ENCODE measurements at places on chromosomes 4 and X. TPM values are rescaled to one million over a fixed set of nuclear protein-coding genes. Genes with fewer than 3 reads are reported as not detected.

The ODAM gene
- total RNA-seq, result not detected

GRCh38 chr4:6250235-6250983, 19.2 kb upstream of the WFS1 start:
- no peak overlapping the region for H3K4me3 ChIP-seq
- H3K36me3 ChIP-seq, result no peaks in the 10 kb centered on the region
- H3K4me1 ChIP-seq, result peaks cover 4% of the 10 kb centered on the region
- DNase-seq, result no peak
- H3K27ac ChIP-seq, result no peak overlapping the region

The HGFAC gene
- total RNA-seq, result not detected

The OCRL gene
- 1.7 TPM for total RNA-seq

The SYTL4 gene
- not detected for total RNA-seq

DNA sequence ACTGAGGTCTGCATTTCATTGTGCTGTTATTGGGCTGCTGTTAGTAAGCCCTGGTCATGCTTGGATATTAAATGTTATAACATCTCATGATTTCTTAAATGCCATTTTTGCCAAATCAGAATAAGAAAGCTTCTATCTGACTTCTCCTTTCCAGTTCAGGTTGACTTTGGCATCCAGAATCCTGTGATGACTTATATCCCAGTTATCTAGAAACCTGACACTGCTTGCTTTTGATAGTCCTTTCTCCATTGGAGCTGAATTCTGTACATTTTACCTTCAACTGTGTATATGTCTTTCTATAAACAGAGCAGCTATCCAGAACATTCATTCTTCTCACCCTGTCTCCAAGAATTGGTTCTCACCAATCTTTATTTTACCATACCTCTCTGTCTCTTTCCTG, 257.7 kb upstream of the GNPDA2 start:
- H3K27ac ChIP-seq, result no peak overlapping the region
- DNase-seq, result no peak
- H3K36me3 ChIP-seq, result no peaks in the 10 kb centered on the region
- no peak overlapping the region for H3K4me3 ChIP-seq
- H3K4me1 ChIP-seq, result no peaks in the 10 kb centered on the region

The CXXC4 gene
- total RNA-seq, result not detected

The ADH7 gene
- total RNA-seq, result not detected

DNA sequence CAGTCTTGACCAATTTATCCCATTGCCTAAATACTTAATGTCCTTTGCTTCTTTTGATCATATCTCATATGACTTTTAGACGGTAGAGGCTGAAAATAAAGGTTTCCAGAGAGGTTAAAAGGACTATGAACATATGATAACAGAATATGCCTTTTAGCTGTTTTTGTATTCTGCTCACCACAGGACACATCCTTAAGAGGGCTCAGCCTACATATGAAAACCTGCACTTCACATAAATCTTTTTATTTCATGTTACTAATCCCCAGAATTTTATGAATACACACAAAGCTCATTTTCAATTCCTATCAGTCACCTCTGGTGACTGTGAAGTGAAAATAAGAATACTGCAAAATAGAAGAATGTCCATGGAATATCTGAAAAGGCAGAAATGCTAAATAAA, 92.0 kb downstream of the GPM6A start:
- no peak for DNase-seq
- no peak overlapping the region for H3K27ac ChIP-seq
- H3K36me3 ChIP-seq, result no peaks in the 10 kb centered on the region
- H3K4me3 ChIP-seq, result no peak overlapping the region
- no peaks in the 10 kb centered on the region for H3K4me1 ChIP-seq

- no peaks in the 10 kb centered on the region for H3K36me3 ChIP-seq
- no peak for DNase-seq
- no peak overlapping the region for H3K4me3 ChIP-seq
- H3K27me3 ChIP-seq, result no peaks in the 10 kb centered on the region
- peaks cover 16% of the 10 kb centered on the region for H3K4me1 ChIP-seq
- no peak overlapping the region for H3K27ac ChIP-seq
Measured at GRCh38 chr4:140052050-140052449, 101.9 kb downstream of the MAML3 start.

GRCh38 chrX:41802958-41803357, 79.0 kb downstream of the GPR82 start:
- H3K4me1 ChIP-seq, result no peaks in the 10 kb centered on the region
- no peak overlapping the region for H3K4me3 ChIP-seq
- H3K36me3 ChIP-seq, result no peaks in the 10 kb centered on the region

GRCh38 chr4:152508386-152508785, 27.5 kb downstream of the FBXW7 start:
- H3K36me3 ChIP-seq, result no peaks in the 10 kb centered on the region
- no peaks in the 10 kb centered on the region for H3K27me3 ChIP-seq
- no peak overlapping the region for H3K27ac ChIP-seq

DNA sequence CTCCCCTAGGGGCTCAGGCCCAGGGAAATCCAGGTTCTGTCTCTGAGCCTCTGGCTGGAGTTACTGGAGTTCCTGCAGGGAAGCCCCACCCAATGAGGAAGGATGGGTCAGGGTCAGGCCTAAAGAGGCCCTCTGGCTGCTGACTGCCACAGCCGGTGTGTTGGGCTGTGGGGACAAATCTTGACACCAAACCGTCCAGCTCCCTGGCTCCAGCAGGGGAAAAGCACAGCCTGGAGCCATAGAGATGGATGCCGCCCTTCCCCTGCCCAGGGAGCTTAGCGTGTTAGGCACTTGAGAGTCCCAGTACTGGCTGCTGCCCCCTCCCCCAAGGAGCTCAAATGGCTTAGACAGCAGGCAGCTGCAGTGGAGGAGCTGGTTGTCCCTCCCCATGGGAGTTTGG, 321.3 kb upstream of the LCORL start:
- no peaks in the 10 kb centered on the region for H3K4me1 ChIP-seq
- no peak overlapping the region for H3K27ac ChIP-seq
- H3K4me3 ChIP-seq, result no peak overlapping the region
- no peaks in the 10 kb centered on the region for H3K36me3 ChIP-seq

- H3K4me3 ChIP-seq, result no peak overlapping the region
- DNase-seq, result no peak
- peaks cover 22% of the 10 kb centered on the region for H3K36me3 ChIP-seq
- H3K4me1 ChIP-seq, result peaks cover 14% of the 10 kb centered on the region
- no peaks in the 10 kb centered on the region for H3K27me3 ChIP-seq
- H3K27ac ChIP-seq, result no peak overlapping the region
Measured at GRCh38 chrX:154401045-154401799, 3.0 kb downstream of the RPL10 start.

DNA sequence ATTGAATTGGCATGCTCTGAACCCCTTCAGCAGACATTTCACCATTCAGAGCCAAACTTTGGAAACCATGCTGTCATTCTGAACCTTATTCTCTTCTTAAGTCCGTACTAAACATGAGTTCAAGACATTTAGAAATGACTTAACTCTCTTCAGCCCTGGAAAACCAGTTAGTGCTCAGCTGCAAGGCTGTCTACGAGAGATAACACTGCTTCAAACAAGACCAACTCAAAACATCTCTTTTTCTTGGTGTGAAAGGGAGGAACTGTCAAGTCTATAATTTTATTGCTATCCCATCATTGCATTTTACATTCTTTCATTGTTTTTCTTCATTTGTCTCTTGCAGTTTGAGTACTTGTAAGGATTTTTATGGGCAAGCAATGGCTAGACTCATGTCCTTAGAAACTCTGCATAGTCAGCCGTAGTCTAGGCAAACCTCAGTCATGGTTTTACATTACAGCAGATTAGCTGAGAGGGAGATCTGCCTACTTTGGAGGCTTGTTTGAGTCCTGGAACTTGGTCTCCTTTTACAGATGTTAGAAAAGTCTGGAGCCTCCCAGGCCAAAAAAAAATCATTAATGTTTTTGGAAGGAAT, 120.6 kb upstream of the JADE1 start:
- no peaks in the 10 kb centered on the region for H3K4me1 ChIP-seq
- H3K27ac ChIP-seq, result no peak overlapping the region
- H3K36me3 ChIP-seq, result no peaks in the 10 kb centered on the region
- no peak overlapping the region for H3K4me3 ChIP-seq

The MAGEB6 gene
- total RNA-seq, result not detected

GRCh38 chr4:140300271-140300970, 73.0 kb upstream of the SCOC start:
- H3K27ac ChIP-seq, result no peak overlapping the region
- H3K27me3 ChIP-seq, result no peaks in the 10 kb centered on the region
- no peak for DNase-seq
- no peaks in the 10 kb centered on the region for H3K4me1 ChIP-seq
- no peaks in the 10 kb centered on the region for H3K36me3 ChIP-seq

Data from CD8-positive, alpha-beta memory T cell (primary cell).